ENCODE measurements at places on chromosomes 5 and 9. TPM values are rescaled to one million over a fixed set of nuclear protein-coding genes. Genes with fewer than 3 reads are reported as not detected.

NTNG2 gene
- 1.2 TPM for total RNA-seq

NR4A3 gene
- 1.5 TPM for total RNA-seq

ANGPTL2 gene
- total RNA-seq, result not detected

SLC1A1 gene
- 1.2 TPM for total RNA-seq

THBS4 gene
- total RNA-seq, result 0.06 TPM

DENND1A gene
- total RNA-seq, result 10.3 TPM

PPWD1 gene
- total RNA-seq, result 17.1 TPM

F2RL2 gene
- 3.6 TPM for total RNA-seq

CCDC192 gene
- not detected for total RNA-seq

PLAC8L1 gene
- total RNA-seq, result not detected

NR2F1-AS1 gene
- total RNA-seq, result 2.7 TPM

WDR38 gene
- total RNA-seq, result 0.14 TPM

DOCK8 gene
- total RNA-seq, result 0.51 TPM

HAND1 gene
- total RNA-seq, result 0.52 TPM

C9orf50 gene
- not detected for total RNA-seq

IL17B gene
- total RNA-seq, result not detected

TICAM2 gene
- total RNA-seq, result 1.3 TPM

PCDHGB3 gene
- total RNA-seq, result 0.14 TPM

SHISAL2B gene
- total RNA-seq, result not detected

DMRTA1 gene
- 0.52 TPM for total RNA-seq

WHRN gene
- 7.8 TPM for total RNA-seq

CMYA5 gene
- total RNA-seq, result 0.06 TPM

IFNA2 gene
- total RNA-seq, result not detected

GABRA6 gene
- total RNA-seq, result not detected

CDX1 gene
- not detected for total RNA-seq

TCF7 gene
- total RNA-seq, result 10.2 TPM

NOP16 gene
- 119 TPM for total RNA-seq

HCN1 gene
- not detected for total RNA-seq

DND1 gene
- total RNA-seq, result 0.60 TPM

PCDHA8 gene
- 0.02 TPM for total RNA-seq

BTNL8 gene
- total RNA-seq, result not detected
